Stimulated activated naive CD8-positive, alpha-beta T cell treated with anti-CD3 and anti-CD28 coated beads, Interleukin-15, Interleukin-2, amounts not matched to agents 100 U/mL and 50 U/mL, for 24 hours (primary cell): ENCODE measurements at places on chromosomes 7 and 10.

DNA sequence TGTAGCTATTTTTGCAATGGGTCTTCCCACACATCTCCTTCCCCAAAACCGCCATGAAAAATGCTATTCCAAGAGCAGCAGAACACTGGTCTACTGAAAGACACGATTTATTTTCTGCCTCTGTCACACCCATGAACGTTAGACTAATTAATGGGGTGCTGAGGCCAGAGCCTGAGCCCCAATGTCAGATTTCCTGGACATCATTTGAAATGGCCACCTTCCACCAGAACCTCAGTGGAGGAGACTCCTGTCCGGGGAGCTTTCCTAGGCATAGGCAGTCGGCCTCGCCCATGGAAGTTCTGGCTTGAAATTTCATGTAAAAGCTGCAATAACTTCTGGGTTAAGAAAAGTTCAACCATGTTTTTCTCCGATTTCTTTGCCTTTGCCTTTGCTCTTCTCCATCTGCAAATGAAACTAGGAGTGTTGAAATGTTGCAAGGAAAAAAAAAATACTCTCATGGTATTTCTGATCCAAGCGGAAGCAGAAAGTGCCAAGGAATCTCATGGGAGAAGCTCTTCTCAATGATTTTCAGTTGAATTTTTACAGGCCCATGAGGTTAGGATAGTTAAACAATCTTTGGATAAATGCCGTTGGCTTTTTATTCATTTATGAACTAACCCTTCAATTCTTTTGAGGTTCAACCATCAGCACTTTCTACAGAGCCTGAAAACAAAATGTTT is 570.8 kb upstream of the MGMT start:
- no peak for DNase-seq

GRCh38 chr7:43763183-43763582 is 4.7 kb downstream of the BLVRA start:
- DNase-seq: no peak

- DNase-seq: no peak
Measured at GRCh38 chr7:128408709-128409595, 830 bp downstream of the IMPDH1 start.

DNA sequence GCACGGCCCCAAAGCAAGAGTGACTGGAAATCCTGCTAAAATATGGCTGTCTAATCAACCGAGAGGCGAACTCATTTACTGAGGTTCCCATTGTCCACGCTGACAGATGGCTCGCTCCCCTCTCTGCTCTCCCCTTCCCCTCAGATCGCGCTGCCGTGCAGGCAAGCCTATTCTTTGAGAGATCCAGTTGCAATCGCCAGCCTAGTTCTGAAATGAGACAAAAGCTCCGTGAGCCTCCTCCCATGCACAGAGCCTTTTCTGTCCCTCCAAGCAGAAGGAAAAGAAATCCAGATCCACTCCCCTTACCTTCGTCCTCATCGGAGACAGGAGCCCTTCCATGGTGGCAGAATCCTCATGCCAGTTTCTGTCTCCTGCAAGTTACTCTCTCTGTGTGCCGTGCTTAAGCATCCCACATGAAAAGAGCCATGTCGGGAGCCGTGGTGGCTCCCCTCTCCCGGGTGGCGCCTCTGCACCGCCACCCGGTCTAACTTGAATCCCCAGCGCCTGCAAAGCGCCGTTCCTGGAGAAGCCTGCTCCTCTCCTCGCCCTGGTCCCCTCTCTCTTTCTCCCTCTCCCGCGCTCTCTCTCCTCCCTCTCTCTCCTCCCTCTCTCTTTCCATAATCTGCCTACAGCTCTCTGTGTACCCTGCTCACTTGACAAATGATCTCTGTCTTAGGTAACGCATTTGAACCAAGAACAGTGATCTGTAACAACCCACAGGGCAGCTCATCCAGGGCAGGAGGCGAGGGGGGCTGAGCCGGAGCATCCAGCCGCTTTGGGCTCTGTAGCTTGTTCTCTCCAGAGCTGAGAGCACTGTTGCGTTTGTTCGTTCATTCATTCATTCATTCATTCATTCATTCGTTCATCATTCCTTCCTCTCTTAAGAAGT is 156.8 kb downstream of the FRMD4A start:
- peak; percentile 7 for DNase-seq

DNA sequence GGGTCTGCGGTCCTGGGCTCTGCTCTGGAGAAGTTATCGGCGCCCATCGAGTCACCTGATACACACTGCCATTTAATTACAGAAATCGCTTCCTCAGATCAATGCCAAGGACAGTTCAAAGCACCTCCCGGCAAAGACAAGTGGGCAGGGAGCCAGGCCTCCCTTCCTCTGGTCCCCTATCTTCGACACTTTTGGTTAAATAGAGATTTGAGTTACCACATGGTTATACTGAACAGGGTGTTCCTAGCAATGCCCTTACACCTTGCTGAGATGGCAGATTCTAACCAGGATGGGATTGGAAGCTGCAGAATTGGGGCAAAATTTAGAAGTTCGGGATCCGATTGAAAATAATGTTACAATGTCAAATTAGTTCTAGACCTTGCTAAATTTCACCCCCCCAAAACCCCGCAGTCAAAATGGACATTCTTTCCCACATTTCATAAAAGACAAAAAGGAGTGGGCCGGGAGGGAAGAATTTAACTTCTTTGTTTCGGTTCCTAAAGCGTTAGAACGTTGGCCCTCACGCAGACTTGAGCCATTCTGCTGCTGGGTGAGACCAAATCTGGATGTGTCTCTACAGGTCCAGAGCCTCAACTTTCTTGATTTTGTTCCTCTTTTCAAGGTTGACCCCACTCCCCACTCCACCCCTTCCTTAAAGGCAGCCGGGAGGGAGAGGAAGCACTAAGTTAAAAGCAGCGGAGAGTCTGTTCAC is 2.2 kb upstream of the DLX5 start:
- no peak for DNase-seq

GRCh38 chr7:15829691-15830090 is 143.2 kb upstream of the MEOX2 start:
- DNase-seq: no peak

DNA sequence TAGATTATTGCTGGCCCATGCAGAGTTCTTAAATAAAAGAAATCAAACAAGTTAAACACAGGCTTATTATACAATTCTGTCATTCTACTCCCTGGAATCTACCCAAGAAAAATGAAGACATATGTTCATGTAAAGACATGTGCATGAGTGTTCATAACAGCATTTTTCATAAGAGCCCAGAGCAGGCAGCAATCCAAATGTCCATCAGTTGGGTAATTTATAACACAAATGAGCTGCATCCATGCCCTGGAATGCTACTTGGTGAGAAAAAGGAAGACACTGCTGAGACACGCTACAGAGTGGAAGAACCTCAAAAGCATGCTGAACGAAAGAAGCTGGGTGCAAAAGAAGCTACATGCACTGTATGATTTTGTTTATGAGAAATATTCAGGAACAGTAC is 342.6 kb downstream of the TCERG1L start:
- no peak for DNase-seq

GRCh38 chr7:55052741-55053427 is 34.1 kb downstream of the EGFR start:
- no peak for DNase-seq

- DNase-seq: no peak
Measured at GRCh38 chr10:95505641-95506040, 55.5 kb downstream of the SORBS1 start.

- no peak for DNase-seq
Measured at GRCh38 chr7:134480730-134481129, 21.8 kb upstream of the AKR1B1 start.

DNA sequence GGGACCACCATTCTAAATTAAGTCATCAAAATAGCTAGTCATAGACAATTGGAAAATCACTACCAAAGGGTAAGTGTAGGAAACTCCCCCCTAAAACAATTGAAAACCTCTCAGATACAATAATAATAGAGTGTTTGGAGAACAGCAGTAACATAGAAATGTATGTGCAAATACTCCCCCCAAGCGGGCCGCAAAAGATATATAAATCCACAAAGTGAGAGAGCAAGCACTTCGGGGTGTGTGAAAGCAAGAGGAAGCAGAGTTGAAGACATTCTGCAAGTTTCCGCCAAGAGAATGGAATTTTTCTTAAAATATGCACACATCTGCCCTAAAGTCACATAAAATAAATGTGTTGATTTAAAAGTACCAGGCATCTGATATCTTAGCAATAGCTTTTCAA is 33.3 kb downstream of the CHCHD3 start:
- no peak for DNase-seq

DNA sequence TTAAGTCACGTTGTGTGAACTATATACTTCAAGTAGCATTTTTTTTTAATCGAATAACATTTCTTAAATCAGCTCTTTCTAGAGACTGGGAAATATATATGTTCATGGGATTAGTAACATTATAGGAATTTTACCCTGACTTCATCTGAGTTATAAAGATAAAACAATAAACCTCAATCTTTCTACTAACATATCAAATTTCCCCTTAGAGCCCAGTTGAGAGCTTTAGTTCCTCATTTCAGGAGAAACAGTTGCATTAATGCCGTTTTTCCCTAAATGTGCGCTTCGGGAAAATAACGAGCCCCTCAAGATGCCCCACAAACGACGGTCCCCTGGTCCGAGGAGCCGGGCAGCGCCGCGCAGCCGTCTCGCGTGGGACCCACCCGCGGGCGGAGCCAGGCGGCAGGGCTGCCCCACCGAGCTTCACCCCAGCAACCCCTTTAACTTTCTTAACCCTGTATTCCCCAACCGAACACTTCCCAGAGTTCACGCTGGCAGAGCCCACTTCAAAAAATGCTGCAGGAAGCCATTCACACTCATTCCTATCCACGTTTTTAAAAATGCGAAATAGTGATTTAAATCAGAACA is 152.5 kb upstream of the YAE1 start:
- no peak for DNase-seq

GRCh38 chr7:3880228-3880987 is 579.4 kb downstream of the SDK1 start:
- no peak for DNase-seq
